ENCODE measurements at places on chromosomes 2 and 18. TPM values are rescaled to one million over a fixed set of nuclear protein-coding genes. Genes with fewer than 3 reads are reported as not detected.

DNA sequence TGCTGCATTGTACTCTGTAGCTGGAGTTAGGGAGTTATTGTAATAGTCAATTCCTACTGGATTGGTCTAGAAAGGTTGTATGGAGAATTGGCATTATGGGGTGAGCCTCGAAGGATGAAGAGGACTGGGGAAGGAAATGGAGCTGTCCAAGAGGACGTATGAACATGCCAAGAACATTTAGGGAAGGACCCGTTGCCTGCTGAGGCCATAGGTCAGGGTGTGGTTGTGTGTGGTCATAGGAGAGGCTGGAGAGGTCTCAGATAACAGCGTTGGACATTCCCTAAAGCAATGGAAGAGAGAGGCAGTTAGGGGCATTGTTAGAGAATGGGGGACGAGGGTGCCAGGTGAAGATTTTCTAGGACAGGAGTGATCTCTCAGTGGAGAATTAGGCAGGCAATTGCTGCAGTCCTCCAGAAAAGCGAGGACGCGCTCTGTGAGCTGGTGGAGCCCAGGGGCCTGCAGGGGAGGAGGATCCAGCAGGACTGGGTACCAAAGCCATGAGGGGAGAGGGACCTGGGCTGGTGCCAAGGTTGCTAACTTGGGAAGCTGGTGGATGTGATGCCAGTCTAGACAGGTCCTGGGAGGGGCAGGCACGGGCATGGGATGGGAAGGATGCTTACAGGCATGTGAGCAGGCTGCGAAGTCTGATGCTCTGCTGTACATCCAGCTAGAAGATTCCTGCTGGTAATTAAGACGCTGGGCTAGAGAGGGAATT, 9.4 kb upstream of the PSD4 start:
- no peak overlapping the region for H3K4me3 ChIP-seq
- H3K4me1 ChIP-seq, result peaks cover 25% of the 10 kb centered on the region
- no peaks in the 10 kb centered on the region for H3K36me3 ChIP-seq
- no peak for DNase-seq
- peak overlapping the region; percentile 9 for H3K27ac ChIP-seq

DNA sequence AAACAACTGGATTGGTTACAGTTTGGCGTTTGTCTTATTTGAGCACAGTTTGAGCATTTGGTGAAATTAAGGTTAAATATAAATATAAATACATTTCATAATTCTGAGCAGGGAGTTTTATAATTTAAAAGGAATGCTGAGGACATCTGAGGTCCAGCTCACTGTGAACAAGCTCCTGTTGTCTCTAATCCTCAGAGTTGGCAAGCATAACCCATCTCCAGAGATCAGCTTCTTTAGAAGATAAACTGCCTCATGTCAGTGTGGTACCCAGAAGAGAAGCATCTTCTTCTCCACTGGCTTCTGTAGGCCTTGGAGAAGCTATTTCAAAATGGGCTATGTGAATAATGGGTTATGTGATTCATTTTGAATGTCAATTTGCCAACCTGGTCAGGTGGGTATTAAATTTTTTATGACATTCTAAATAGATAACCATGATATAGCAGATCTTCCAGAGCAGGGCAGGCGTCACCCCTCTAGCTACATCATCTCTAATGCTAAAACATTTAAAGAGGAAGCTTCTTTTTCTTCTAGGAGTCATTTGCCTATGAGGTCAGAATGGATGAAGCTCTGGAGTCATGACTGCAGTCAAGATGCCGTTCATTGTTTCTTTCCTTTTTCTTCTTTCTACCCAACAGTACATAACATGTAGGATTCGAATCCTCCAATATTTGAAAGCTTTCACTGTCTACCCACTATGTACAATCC, 324.0 kb downstream of the RNF144A start:
- H3K27me3 ChIP-seq, result no peaks in the 10 kb centered on the region
- H3K36me3 ChIP-seq, result no peaks in the 10 kb centered on the region
- H3K4me3 ChIP-seq, result no peak overlapping the region
- H3K27ac ChIP-seq, result no peak overlapping the region
- peaks cover 5% of the 10 kb centered on the region for H3K4me1 ChIP-seq
- no peak for DNase-seq

DNA sequence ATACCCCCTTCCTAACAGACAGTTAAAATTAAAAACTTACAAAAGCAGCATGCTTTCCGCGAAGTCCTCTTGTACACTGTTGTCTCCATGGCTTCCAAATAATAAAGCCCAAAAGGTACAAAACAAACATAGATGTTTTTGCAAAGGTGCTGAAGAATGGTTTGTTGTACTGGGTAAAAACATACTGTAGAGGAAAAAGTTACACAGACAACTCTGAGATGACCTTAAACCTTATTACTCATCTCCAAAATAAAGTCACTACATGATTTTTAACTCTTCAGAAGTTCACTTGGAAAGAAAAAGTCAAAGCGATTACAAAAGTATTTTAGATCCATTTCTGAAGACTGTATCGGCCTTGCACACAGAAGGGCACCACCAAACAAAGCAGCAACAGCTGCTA, 6.1 kb downstream of the SLC35F5 start:
- no peaks in the 10 kb centered on the region for H3K27me3 ChIP-seq
- no peak for DNase-seq
- H3K4me3 ChIP-seq, result peak overlapping the region; percentile 31

GRCh38 chr2:226487573-226487972, 312.0 kb downstream of the IRS1 start:
- DNase-seq, result no peak
- peaks cover 25% of the 10 kb centered on the region for H3K4me1 ChIP-seq
- H3K4me3 ChIP-seq, result no peak overlapping the region
- no peaks in the 10 kb centered on the region for H3K27me3 ChIP-seq
- no peak overlapping the region for H3K27ac ChIP-seq
- H3K36me3 ChIP-seq, result no peaks in the 10 kb centered on the region

GRCh38 chr2:151052850-151053660, 208.6 kb downstream of the RBM43 start:
- H3K4me1 ChIP-seq, result peaks cover 16% of the 10 kb centered on the region
- H3K27me3 ChIP-seq, result no peaks in the 10 kb centered on the region
- H3K4me3 ChIP-seq, result no peak overlapping the region
- H3K27ac ChIP-seq, result no peak overlapping the region
- no peaks in the 10 kb centered on the region for H3K36me3 ChIP-seq
- DNase-seq, result no peak

- no peaks in the 10 kb centered on the region for H3K27me3 ChIP-seq
- H3K4me3 ChIP-seq, result no peak overlapping the region
- no peak overlapping the region for H3K27ac ChIP-seq
- H3K36me3 ChIP-seq, result no peaks in the 10 kb centered on the region
- peaks cover 19% of the 10 kb centered on the region for H3K4me1 ChIP-seq
- DNase-seq, result no peak
Observed at GRCh38 chr2:214128040-214128439, 282.8 kb upstream of the VWC2L start.

DNA sequence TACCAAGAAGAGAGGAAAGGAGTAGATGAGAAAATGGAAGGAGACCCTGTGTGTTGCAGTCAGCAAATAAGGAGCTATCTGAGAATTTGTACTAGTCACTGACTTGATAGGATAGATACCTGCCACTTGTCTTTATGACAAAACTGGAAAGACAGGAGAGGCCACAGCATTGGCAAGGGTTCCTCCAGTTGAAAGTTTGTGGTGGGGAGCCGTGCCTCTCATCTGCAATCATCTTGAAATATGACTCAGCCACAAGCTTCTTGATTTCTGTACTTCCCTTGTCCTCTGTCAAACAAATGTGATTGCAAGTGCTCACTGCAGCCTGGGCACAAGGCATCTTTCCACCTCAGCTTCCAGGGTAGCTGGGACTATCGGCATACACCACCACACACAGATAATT, 99.1 kb downstream of the GREB1L start:
- no peaks in the 10 kb centered on the region for H3K27me3 ChIP-seq
- H3K4me3 ChIP-seq, result no peak overlapping the region
- no peak overlapping the region for H3K27ac ChIP-seq
- H3K36me3 ChIP-seq, result peaks cover 5% of the 10 kb centered on the region

DNA sequence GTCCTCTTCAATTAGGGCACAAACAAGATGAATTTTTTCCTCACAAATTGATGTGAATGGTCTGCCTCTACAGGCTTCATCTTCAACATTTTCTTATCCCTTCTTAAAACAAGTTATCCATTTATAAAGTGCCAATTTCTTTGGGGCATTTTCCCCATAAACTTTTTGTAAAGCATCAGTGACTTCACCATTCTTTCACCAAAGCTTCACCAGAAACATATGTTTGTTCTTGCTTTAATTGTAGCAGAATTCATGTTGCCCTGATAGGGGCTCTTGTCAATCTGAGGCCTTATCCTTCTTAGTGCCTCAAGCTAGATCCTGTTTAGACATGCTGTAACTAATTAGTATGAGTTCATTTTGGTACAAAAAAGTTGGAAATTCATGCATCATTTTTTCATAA, 226.2 kb downstream of the TNS1 start:
- DNase-seq, result no peak
- no peak overlapping the region for H3K27ac ChIP-seq
- H3K4me1 ChIP-seq, result no peaks in the 10 kb centered on the region

SNORC gene
- total RNA-seq, result 3.0 TPM

DSG4 gene
- not detected for total RNA-seq

NYAP2 gene
- total RNA-seq, result 0.36 TPM

- H3K4me3 ChIP-seq, result no peak overlapping the region
- no peaks in the 10 kb centered on the region for H3K27me3 ChIP-seq
- H3K4me1 ChIP-seq, result peaks cover 9% of the 10 kb centered on the region
- DNase-seq, result no peak
- H3K27ac ChIP-seq, result no peak overlapping the region
Observed at GRCh38 chr18:2897448-2898185, 50.8 kb downstream of the EMILIN2 start.

- DNase-seq, result no peak
- H3K36me3 ChIP-seq, result no peaks in the 10 kb centered on the region
- H3K4me3 ChIP-seq, result no peak overlapping the region
- H3K4me1 ChIP-seq, result no peaks in the 10 kb centered on the region
- peaks cover 4% of the 10 kb centered on the region for H3K27me3 ChIP-seq
- no peak overlapping the region for H3K27ac ChIP-seq
Observed at GRCh38 chr2:237214963-237215362, 129.3 kb downstream of the COPS8 start.

GALR1 gene
- not detected for total RNA-seq

PSMA8 gene
- not detected for total RNA-seq

OTOS gene
- total RNA-seq, result not detected

DNA sequence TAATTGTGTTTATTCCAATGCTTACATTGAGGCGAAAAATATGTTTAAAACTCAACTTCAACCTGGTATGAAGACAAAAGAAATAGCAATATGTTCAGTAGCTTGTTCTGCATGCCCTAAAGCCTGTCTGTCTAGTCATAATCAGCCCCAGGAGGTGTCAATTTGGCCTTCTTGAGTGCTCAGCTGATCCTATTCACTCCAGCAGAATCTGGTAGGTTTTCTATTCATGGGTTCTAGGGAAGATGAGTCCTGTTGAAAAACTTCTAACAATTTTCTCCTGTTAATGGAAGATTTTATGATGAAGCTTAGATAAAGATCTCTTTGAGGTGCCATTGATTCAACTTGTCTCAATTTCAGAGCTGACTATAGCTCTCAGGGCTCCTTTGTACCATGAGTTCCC, 402.0 kb upstream of the UBE2E3 start:
- H3K4me3 ChIP-seq, result no peak overlapping the region
- no peak overlapping the region for H3K27ac ChIP-seq
- H3K27me3 ChIP-seq, result no peaks in the 10 kb centered on the region

CD207 gene
- total RNA-seq, result not detected

DNA sequence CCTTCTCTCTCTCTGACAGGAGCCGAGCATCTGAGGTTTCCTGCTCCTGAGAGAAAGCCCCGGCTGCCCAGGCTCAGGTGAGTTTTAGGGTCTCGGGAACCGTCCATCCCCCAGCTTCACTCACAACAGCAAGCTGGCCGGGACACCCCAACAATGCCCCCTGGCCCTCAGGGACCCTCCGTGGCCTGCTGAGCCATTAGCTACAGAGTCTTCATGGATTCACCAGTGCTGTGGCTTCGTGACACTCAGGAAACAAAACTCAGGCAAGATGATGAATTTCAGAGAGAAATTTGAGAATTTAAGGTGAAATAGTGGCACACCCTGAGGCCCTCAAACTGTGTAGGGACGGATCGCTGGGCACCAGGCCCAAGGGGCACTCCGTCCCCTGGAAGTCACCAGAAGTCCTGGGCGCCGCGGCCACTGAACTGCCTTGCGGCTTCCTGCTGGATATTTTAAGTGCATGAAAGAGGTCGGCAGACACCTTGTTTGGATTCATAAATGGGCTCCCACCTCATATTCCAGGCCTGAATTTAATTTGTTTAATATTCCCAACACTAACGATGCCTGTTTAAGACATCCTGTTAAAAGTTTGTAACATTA, 368.3 kb upstream of the SALL3 start:
- no peaks in the 10 kb centered on the region for H3K27me3 ChIP-seq
- no peak overlapping the region for H3K4me3 ChIP-seq
- H3K4me1 ChIP-seq, result peaks cover 3% of the 10 kb centered on the region
- no peaks in the 10 kb centered on the region for H3K36me3 ChIP-seq

- no peak overlapping the region for H3K4me3 ChIP-seq
- DNase-seq, result no peak
- no peaks in the 10 kb centered on the region for H3K27me3 ChIP-seq
- H3K36me3 ChIP-seq, result no peaks in the 10 kb centered on the region
- H3K4me1 ChIP-seq, result peaks cover 46% of the 10 kb centered on the region
- no peak overlapping the region for H3K27ac ChIP-seq
Observed at GRCh38 chr18:35189510-35189909, 51.3 kb upstream of the ZNF397 start.

- no peak overlapping the region for H3K4me3 ChIP-seq
- H3K36me3 ChIP-seq, result no peaks in the 10 kb centered on the region
- H3K27ac ChIP-seq, result peak overlapping the region; percentile 58
- DNase-seq, result no peak
Observed at GRCh38 chr2:217822296-217823252, 180.2 kb downstream of the TNS1 start.

LYPD1 gene
- 17.4 TPM for total RNA-seq

- H3K27me3 ChIP-seq, result no peaks in the 10 kb centered on the region
- no peaks in the 10 kb centered on the region for H3K36me3 ChIP-seq
- no peak for DNase-seq
- H3K27ac ChIP-seq, result no peak overlapping the region
- H3K4me3 ChIP-seq, result no peak overlapping the region
Observed at GRCh38 chr18:60090170-60090569, 190.4 kb downstream of the PMAIP1 start.

GAL3ST2 gene
- not detected for total RNA-seq
